Left renal pelvis (tissue), 4 donors: ENCODE measurements at places on chromosomes 16 and 17.
A peak's percentile ranks its signal among the peaks of the same experiment; 100 is the strongest.

- peak; percentile 55 for DNase-seq
These were observed at the start of gene DDX19B for GRCh38 chr16:70298988-70299938. TSS of gene DDX19B (plus strand) at chr16:70299186. CDS start at chr16:70299298, 112 bp downstream.

DNA sequence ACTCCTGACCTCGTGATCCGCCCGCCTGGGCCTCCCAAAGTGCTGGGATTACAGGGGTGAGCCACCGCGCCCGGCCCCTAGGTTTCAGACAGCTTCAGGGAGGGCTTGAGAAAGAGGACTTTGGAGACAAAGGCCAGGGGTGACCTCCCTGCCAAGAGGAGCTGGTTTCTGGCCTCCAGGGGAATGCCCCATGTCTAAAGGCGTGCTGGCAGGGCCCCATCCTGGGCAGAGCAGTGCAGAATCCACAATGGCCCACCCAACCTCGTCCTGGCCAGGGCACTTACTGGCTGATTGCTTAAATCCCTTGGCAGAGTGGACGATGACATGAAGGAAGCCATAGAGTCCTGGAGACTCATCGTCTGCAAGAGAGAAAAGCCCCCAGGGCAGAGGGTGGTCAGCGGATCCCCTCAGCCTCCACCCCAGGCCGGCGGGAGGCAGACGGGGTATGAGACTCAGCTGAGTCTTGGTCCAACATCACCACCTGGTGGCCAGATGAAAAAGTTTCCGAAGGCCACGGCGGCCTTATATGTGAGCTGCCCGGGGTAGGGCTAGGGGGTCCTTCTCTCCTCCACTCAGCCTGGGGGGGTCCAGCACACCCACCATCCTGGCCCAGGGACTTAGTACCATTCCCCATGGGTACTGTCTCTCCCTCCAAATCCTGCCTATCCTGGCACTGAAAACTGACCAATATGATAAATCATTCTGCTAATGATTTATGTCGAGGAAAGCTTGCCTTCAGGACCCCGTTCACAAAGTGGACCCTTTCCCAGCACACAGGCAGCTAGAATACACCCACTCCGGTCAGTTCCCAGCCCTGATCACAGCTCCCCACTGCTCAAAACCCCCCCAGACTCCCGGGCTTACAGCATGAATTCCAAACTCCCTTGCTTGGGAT lies 59.1 kb downstream of the TIMM22 start:
- no peak for DNase-seq

GRCh38 chr17:5598457-5598856 lies 14.1 kb upstream of the NLRP1 start:
- no peak for DNase-seq

GRCh38 chr17:80990921-80991644 lies 558 bp upstream of the CHMP6 start:
- no peak for DNase-seq

DNA sequence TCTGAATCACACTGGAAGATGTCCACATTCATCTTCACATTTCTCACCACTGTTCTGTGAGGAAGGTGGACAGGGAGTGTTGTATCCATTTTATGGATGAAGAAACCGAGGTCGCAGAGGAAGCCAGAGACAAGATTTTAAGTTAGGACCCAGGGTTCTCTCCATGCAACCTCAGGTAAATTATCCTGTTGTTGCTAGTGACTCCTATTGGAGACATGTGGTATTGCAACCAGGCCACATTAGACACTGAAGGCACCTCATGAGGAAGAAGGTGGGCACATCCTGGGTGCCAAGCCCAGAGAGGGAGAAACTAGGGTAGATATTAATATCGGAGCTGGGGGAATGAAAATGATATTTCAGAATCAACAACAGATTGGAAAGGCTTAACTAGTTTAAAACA lies 8.5 kb upstream of the WNT9B start:
- DNase-seq, result no peak

GRCh38 chr17:4272213-4272971 lies 8.6 kb upstream of the ANKFY1 start:
- DNase-seq, result no peak

GRCh38 chr17:3835410-3836229 lies 10.4 kb downstream of the NCBP3 start:
- DNase-seq, result no peak

- no peak for DNase-seq
These were observed 87.4 kb downstream of the RAP1GAP2 start for GRCh38 chr17:2883544-2884213.
